Esophagus squamous epithelium (tissue), 5 donors: ENCODE measurements at places on chromosomes 5 and 9. TPM values are rescaled to one million over a fixed set of nuclear protein-coding genes. Genes with fewer than 3 reads are reported as not detected.

ANXA2R gene
- total RNA-seq = 2.3 TPM

NAIF1 gene
- 8.8 TPM for total RNA-seq

C5 gene
- total RNA-seq = 1.2 TPM

FOXD4L6 gene
- total RNA-seq = not detected

SPATA31A3 gene
- not detected for total RNA-seq

KIF3A gene
- total RNA-seq = 4.6 TPM

SPINK5 gene
- total RNA-seq = 810 TPM

NUDT2 gene
- total RNA-seq = 20.9 TPM

FOXD4 gene
- not detected for total RNA-seq

HMCN2 gene
- total RNA-seq = 0.64 TPM

CDH6 gene
- total RNA-seq = 5.0 TPM

TBC1D13 gene
- 17.9 TPM for total RNA-seq

ABITRAM gene
- total RNA-seq = 15.4 TPM
